ENCODE measurements at places on chromosomes 2 and 18.

GRCh38 chr2:57954020-57954419 lies 92.6 kb upstream of the VRK2 start:
- no peak for DNase-seq

DNA sequence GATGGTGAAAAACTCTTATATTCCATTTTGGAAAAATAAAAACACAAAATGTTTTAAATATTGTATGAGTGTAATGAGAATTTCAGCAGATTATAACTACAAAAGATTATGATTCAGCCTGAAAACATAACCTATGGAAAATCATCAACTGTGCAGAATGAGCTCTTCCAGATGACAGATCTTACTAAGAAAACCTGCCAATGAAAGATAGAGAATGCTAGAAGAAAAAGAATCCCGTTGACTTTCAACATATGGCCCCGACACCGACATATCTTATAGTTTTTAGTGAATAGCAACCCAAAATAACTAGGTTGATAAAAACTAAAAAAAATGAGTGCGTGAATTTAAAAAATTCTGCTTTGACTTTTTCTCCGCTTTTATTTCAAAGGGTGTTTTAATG lies 178.0 kb downstream of the BABAM2 start:
- no peak for DNase-seq

- no peak for DNase-seq
Observed at GRCh38 chr2:199464606-199465352, 7.0 kb upstream of the SATB2 start.

DNA sequence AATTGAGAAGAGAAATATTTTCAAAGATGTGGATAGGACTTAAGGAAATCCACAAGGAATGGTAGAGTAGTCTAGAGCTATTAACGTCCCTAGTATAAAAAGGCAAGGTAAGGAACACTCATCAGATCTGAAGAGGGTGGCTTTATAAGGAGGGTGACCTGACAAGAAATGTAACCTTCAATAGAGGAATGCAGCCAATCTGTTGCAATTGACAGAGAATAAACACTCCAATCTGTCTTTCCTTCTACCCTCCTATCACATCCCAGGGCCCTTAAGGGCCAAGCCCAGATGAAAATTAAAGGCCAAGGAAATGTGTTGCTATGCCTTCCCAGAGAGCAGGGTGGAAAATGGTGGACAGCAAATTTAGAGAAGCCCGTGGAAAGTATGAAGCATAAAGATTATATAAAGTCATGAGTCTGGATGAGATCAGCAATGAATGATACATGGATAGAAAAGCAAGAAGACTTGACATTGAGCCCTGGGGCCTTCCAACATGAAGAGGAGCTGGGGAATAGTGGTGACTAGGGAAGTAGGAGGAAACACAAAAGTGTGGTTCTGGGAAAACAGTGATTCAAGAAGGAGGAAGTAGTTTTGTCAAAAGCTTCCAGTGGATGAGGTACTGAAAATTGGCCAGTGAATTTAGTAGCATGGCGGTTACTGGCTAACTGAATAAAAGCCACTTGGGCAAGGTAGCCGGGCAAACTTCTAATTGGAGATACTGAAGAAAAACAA lies 270.6 kb upstream of the TANK start:
- DNase-seq = no peak

DNA sequence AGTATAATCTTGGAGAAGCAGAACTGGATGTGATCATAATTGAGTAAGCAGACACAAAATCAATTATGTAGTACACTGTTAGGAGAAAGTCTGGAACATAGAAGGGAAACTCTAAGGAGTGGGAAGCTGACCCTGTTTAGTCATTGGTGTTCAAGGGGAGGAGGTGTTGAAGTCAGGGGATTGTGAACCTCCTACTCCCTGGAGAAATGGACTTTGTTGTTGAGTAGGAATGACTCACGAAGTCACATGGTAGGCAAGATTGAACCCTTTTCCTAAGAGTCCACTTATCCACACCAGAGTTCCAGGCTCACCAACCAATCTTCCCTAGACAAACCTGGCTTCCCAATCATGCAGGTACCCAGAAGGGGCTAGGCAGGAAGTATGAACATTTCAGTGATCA lies 81.0 kb upstream of the BCL11A start:
- no peak for DNase-seq

DNA sequence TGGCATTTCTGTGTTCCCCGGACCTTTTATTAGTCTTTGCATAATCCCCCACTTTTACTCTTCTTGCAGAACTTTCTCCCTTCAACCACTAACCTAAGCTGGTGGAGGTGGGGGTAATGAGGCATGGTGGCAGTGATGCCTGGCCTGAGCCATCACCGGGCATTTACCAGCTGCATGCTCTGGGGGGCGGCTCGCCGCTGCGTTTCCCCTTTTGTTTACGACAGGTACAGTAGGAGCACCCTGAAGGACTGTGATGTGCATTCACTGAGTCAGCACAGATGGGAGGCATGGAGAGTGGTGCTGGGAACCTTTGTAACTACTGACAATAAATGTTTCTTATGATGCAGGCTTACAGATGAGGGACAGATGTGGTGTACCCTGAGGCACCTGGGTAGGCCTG lies 46.9 kb downstream of the PLEKHB2 start:
- DNase-seq = no peak

DNA sequence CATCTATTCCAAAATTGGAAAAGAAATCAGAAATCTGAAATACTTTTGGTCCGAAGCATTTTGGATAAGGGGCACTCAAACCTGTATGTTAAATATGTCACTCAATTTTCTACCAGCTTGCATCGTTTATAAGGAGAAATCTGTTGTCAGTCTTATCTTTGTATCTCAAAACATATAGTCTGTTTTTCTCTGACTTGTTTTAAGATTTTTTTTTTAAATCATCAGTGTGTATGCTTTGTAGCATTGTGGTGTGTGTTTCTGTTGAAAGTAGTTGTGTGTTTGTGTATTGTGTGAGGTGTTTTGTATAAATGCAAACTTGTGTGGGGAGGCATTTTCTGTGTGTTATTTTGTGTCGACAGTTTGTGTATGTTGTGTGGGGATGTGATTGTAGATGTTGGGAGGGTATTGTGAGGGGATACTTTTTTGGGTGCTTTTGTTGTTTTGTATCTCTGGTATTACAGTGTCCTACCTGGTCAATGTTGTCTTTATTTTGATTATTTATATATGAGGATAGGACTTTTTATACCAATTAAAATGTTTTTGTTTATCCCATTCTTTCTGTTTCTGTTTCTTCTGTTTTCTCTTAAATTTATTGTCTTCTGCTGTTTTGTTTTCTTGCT lies 30.9 kb downstream of the SMCHD1 start:
- DNase-seq = no peak

- DNase-seq = no peak
Observed at GRCh38 chr18:47873625-47874024, 56.8 kb downstream of the SMAD2 start.

GRCh38 chr18:46423226-46423805 lies 233.7 kb downstream of the LOXHD1 start:
- DNase-seq = no peak

GRCh38 chr2:170949415-170949814 lies 20.4 kb downstream of the GORASP2 start:
- DNase-seq = no peak

GRCh38 chr18:3397031-3397750 lies 52.8 kb upstream of the TGIF1 start:
- DNase-seq = no peak

DNA sequence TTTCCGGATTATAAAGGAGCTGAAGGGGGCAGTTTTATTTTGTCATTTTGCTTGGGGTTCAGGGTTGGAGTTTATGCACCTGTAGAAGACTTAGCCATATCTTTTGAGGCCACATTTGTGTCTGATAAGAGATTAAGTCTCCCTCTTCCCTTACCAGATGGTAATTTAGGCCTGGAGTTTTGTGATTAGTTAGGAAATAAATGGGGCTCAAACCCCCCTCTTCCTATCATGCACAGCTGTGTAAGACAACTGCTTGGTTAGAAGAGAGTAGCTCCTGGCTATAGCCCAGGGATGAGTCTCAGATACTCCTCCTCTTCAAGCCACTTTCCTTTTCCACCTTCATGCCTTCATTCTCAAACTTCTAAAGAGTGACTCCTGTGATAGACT lies 802 bp upstream of the SAP130 start:
- DNase-seq = no peak

DNA sequence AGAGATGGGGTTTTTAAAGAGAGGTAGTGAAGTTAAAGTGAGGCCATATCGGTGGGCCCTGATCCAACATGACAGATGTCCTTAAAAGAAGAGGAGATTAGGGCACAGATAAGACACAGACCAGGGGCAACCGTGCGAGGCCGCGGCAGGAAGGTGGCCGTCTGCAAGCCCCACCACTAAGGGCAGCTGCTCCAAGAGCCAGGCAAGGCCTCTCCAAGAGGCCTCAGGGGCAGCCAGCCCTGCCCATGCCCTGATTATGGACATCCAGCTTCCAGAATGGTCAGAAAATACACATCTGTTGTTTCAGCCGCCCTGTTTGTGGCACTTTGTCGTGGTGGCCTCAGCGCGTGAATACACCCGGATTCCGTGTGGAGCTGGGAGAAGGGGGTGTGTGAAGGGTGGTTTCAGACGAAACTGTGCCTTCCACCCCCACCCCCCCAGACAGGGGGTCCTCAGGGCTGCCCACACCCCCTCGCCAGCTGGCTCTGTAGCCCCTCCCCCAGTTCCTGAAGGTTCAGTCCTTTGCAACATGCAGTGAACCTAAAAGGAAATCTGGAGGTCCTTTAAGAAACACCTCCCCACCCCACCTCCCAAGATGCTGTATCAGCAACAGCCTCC lies 74.1 kb upstream of the SMAD7 start:
- DNase-seq = no peak

DNA sequence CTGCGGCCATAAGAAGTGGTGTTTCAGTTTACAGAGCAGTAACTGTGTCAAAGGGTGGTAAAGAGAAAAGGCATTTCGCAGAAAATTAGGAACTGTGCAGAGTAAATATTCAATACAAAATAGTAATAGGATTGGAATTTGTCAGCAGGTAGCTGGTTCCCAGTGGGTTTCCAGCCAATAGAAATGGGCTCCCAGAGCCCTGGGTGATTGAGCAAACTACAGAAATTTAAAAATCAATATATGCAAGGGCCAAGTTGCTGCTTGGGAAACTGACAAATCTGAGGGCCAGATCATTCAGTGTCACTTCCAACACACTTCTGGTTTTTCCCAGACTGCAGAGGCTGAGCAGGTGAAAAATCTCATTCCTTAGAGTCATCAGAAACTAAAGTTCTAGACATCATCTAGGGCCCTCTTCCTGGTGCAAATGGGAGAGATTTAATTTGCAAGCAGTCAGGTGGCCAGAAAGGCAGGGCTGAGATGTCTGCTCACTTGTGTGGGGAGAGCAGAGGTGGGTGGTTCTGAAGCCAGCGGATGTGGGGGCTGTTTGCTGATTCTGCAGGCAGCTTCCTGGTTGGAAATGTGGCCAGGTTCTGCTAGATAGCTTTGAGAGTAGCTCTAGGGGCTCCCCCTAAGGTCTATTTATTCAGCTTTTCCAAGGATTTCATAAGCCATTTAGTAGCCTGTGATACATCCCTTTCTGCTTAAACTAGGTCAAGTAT lies 182.4 kb downstream of the NCK2 start:
- peak; percentile 30 for DNase-seq

- no peak for DNase-seq
Observed at GRCh38 chr2:84816426-84817026, 64.4 kb downstream of the TRABD2A start.

GRCh38 chr2:21195326-21195725 lies 71.6 kb downstream of the TDRD15 start:
- DNase-seq = no peak

GRCh38 chr2:17634997-17635396 lies 94.5 kb downstream of the VSNL1 start:
- DNase-seq = no peak

GRCh38 chr18:80108739-80109675 lies at the start of gene ADNP2:
ADNP2 (plus strand) TSS chr18:80109262; CDS start chr18:80117543, 8,281 bp downstream.
- peak; percentile 67 for DNase-seq

GRCh38 chr2:221410487-221410886 lies 161.6 kb downstream of the EPHA4 start:
- DNase-seq = no peak

GRCh38 chr2:16745466-16745865 lies 79.8 kb upstream of the CYRIA start:
- no peak for DNase-seq

Measured in stimulated activated CD4-positive, alpha-beta T cell treated with anti-CD3 and anti-CD28 coated beads, Interleukin-12 subunit alpha, Interleukin-12 subunit beta, amount 100 ng/mL, for 4 hours (primary cell).